Stimulated activated CD4-positive, alpha-beta T cell treated with anti-CD3 and anti-CD28 coated beads, Interleukin-15, amount 100 ng/mL, for 1 hour (primary cell): ENCODE measurements at places on chromosomes 1 and 21.

DNA sequence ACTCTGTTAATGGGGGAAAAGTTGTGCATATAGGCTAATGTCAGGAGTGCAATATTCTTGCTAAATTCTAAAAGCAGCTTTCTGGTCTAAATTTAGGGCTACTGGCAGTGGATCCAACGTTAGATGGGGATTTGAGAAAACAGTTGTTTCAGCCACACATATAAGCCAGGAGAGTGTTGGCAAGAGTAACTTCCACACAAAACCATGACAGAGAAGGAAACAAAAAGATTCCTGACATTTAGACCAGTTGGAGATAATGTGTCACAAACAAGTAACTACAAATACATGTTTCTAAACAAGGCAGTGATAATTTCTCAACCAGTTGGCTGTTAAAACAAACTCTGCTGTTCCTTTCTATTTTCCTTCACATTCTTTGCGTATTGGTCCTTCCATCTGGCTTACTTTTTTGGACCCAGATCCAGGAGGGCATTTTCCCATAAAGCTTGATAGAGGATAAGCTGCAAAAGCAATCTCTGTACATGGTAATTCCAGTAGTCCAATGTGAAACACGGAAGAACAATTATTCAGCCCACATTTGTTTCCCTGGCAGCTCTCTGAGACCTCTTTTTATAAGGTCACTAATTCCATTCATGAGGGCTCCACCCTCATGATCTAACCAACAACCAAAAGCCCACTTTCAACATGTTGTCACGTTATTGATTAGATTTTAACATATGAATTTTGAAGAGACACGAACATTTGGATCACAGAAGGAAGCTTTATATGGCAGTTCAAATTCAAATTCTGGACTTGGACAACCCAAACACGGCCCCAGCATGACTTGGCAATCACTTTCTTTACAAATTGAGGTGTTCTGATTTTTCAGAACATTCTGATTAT is 1888.6 kb downstream of the MRPL39 start:
- no peak for DNase-seq

DNA sequence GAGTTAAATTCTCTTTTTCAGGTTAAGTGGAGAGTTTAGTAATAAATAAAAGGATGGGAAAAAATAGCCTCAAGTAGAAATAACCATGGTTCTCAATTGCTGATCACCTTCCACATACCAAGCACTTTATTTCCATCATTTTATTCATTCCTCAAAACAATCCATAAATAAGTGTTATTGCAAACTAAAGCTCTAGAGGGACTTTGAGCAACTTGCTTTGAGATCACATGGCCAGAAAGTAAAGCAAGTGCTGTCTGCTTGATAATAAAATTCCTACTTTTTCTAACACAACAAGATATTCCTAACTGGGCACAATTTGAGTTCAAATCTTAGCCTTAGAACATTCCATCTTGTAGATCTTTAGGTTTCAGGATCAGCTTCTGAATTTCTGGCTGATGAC is 97.1 kb upstream of the C1orf87 start:
- no peak for DNase-seq

DNA sequence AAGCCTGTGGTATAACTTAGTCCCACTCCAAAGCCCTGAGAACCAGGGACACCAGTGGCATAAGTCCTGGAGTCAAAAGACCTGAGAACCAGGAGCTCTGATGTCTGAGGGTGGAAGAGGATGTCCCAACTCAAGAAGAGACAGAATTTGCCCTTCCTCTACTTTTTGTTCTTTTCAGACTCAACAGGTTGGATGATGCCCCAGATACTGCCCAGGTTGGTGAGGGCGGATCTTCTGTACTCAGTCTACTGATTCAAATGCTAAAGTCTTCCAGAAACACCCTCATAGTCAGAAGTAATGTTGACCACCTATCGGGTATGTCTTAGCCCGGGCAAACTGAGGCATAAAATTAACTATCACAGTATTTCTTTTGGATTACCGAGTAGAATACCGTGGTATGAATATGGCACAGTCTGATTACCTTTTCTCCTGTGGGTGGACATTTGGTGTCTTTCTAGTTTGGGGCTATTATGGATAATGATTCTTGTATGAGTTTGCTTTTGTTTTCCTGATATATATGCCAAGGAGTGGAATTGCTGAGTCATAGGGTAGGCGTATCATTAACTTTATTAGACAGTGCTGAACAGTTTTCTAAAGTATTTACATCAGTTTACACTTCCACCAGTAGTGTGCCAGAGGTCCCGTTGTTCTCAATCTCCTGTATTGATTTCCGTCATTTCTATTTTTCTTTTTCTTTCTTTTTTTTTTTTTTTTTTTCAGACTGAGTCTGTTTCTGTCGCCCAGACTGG is 3.2 kb upstream of the CHAF1B start:
- no peak for DNase-seq

DNA sequence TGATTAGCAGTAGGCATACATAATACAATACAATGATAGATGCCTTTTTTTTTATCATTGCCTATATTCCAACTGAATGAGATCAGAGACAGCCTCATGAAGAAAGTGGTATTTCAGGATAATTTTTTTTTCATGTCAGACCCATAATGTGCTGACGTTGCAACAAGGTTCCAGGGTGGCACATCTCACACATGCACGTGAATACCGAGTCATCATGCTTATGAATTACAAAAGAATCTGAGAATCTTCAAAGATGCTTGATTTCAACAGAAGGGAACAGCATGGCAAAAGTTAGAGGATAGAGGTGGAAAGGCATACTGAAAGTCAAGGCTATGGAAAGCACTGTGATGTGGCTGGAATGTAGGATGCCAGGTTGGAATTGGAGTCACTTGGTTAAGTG is 5.0 kb upstream of the RNF11 start:
- no peak for DNase-seq

DNA sequence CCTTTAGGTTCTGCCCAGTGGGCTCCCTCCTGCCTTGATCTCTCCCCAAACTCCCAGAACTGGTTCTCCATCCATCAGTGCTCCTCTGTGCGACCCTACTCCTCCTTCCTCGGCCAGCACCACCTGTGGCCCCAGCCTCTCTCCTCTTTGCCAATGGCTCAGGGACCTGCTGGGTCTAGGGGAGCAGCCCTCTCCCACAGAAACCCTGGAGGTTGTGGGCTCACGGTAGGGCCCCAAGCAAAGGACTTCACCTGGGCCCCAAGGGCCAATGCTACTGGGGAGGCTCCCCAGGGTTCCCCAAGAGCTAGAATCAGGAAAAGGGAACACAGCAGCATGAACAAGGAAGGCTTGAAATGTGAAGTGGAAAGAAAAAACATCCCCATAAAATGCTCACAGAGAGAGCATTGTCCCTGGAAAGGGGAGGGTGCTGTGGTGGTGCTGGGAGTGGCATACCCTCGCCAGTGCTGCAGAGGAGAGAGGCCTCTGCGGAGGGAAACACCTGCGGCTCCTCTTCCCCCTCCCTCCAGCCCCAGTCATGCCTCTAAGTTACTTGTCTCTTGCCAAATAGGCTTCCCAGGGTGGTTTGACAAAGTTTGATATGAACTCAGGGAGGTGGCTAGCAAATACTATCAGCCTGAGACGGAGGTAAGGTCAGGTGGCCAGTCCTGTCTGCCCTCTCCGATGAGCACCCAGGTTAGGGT is 2.5 kb downstream of the TMEM63A start:
- DNase-seq, result no peak

DNA sequence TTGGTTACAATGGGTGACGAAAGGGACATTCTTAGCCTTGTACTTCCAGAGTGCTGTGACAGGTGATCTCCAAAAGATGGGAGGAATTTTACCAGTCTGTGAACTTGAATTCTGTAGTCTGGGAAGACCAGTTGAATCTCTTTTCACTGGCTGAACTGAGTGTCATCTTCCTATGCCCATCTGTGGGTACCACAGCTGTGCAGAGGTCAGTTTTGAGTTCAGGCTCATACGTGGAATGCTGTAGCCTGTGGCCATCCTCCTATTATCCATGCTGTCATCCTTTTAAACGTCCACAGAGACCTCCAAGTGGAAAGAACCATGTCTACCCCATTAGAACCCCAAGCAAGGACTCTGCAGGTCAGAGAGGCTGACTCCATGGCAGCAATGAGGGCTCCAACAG is 32.1 kb downstream of the TMEM51 start:
- no peak for DNase-seq

GRCh38 chr1:87150143-87150542 is 178.5 kb upstream of the LMO4 start:
- no peak for DNase-seq

- no peak for DNase-seq
These were observed 239.7 kb downstream of the HLX start for GRCh38 chr1:221118938-221119320.

- DNase-seq, result no peak
These were observed 537 bp downstream of the RHBDL2 start for GRCh38 chr1:38941093-38941492.

DNA sequence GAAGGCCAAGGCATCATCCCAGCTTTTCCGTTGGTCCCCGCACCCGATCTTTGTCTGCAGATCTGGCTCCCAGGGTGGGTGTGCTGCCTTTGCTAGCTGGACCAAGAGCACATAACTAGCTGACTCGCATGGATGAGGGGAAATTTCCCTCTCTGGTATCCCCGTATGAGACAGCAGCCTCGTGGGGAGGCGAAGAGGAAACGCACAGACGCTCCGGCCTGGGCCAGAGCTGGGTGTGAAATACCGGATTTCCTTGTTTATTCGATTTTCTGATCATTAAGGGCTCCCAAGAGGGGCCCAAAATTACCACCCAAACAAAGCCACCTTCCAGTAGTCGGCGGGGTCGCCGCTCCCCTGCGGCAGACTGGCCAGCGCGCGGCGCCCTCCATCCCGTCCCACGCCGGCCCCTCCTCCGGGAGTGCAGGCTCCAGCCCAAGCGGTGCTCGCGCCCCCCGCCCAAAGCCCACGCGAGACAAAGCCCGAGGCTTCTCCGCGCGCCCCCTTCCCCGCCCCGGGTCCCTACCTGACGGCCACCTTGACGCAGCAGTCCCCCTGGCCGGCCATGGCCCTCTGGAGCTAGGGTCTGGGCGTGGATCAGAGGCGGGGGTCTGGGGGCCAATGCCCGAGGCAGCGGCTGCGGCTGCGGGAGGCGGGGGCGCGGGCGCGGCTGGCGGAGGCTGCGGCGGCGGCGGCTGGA is 546 bp downstream of the KIF21B start:
- DNase-seq, result peak; percentile 9

- no peak for DNase-seq
These were observed 39.0 kb downstream of the LPAR3 start for GRCh38 chr1:84853741-84854721.

GRCh38 chr1:45437323-45437722 is 53.6 kb downstream of the TESK2 start:
- DNase-seq, result no peak

GRCh38 chr1:33047839-33048305 is 11.2 kb upstream of the AK2 start:
- DNase-seq, result no peak

- no peak for DNase-seq
These were observed 137.8 kb downstream of the PTPRC start for GRCh38 chr1:198776602-198777029.

DNA sequence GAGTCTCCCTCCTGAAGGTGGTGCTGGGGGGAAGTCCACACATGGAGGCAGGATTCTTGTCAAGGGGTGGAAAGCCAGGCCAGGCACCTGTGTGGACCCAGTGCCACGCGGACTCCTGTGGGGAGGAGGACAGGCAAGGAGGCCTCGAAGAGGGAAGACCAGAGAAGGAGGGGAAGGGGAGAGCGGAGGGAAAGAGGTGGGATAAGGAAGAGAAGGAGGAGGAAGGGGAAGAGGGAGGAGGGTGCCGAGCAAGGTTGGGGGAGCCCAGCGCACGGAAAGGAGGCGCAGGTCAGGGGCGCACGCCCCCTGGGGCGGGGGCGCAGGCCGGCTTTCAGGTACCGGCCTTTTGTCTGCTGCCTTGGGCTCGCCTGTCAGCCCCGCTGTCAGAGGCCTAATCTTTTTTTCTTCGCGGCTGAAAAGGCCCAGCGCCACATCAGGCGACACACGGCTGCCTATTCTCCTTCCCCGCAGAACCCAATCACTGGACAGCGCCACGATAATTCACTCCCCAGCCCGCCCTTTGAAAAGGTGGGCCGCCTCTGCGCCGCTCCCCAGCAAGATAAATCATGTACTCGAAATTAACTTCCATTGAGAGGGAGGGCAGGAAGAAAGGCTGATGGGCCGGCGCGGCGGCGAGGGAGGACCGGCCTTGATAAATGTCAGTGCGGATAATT is 42.5 kb downstream of the PRDM16 start:
- no peak for DNase-seq

DNA sequence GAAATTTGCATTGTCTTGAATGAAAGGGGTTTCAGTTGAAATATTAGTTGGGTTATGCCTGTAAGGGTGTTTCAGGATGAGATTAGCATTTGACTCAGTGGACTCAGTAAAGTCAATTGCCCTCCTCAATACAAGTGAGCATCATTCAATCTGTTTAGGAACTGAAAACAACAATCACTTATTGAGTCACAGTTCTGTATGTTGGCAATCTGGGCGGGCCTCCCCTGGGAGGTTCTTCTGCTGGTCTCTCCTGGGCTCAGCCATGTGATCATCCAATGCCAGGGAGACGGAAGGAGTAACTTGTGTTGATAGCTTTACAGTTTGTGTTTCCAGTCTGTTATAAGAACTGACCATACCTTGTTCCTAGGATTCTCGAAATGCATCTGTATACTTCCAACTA is 262.9 kb upstream of the RUNX1 start:
- no peak for DNase-seq

DNA sequence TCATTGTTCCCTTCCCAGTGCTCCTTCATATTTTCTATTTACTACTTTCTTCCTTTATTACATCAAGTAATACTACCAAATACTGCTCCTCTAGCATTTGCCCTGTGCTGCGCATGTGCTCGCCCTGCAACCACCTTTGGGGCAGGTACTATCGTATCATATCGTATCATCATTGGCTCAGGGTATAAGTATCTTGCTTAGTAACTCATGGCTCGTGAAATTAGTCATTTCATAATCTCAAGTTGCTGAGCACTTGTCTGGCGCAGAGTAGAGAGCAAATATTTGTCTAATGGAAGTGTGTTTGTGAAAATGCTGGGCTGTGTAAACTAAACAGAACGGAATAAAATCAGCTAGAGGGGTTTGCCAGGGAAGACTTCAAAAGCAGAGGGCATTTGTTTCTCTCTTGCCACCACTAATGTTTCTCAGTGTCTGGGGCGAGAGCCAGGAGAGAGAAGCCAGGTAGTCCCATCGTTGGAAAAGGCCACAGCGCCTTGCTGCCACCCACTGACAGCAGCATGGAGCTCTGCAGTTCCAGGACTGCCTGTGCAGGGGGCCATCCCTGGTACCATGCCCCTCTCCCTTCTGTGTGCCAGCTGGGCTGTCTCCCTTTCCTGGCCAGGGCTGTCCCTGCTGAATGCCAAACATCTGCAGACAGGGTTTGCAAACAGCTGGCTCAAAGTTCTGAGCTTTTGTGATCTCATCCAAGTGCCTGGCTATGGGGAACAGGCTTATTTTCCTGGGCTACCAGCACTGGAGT is 20.0 kb upstream of the CPT2 start:
- DNase-seq, result no peak

GRCh38 chr1:70760154-70760553 is 287.5 kb downstream of the PTGER3 start:
- no peak for DNase-seq

GRCh38 chr1:87638636-87639035 is 310.0 kb downstream of the LMO4 start:
- no peak for DNase-seq
